ENCODE measurements at places on chromosomes 1 and 21.

DNA sequence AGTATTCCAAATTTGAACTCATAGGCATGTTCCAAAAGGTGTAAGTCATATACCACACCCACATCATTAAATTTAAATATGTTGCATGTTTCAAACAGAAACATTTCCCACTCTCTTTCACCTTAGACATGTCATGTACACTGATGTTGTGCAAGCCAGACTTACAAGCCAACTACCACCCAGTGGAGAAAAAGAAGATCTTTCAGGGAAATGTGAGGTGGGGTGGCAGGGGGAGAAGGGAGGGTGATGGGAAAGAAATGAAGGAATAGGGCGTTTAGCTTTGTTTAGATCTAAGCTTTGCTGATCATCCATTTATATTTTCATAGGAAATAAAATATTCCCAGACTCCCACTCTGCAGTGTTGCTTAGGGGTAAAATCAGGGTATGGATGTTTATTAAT is 1.6 kb downstream of the NEGR1 start:
- DNase-seq: no peak

DNA sequence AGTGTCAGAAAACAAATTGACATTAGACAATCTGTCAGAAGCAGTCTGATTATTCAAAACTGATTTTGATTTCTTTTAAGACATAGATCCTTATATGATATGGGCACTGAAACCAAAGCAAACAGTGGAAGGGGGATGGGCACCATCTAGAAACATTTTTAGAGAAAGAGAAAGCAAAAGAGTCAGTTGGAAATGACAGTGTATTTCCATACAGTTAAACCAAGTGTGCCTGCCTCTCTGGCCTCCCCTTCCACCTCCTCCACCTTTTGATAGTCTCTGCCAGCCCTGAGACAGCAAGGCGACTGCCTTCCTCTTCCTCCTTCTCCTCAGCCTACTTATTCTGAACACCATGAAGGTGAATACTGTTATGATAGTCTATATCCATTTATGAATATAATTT is 949.7 kb downstream of the AMY1C start:
- no peak for DNase-seq

DNA sequence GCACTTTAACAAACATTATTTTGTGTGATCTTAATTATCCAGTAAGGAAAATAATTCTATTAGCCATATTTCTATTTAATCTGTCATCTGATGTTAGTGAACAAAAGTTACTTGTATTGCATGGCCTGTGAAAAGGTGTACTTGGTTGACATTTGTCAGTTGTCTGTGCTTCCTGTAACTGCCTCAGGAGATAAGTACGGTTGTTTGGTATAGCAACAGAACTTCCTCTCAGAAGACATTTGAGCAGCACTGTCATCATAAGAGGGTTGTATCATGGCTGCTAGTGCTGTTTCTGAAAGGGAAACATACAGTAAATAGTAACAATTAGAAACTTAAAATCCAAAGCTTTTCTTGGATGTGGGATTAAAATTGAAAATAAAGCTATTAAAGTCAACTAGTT is 3.4 kb downstream of the BLZF1 start:
- no peak for DNase-seq

DNA sequence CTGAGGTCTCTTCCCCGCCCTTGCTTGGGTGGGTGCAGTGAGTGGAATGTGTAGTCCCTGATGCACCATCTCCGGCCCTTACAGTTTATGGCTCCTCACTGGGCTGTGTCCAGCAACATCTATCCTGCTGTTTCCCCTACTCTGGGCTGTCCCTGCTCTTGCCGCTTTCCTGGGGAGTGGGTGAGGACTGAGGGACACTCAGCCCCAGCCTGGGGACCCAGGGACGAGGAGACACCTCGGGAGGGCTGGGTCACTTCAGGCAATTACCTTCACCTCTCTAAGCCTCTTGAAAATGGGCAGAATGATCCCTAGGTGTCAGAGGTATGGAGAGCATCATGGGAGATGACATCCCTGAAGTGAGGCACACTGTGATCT is 13.6 kb upstream of the LRP8 start:
- DNase-seq: no peak

DNA sequence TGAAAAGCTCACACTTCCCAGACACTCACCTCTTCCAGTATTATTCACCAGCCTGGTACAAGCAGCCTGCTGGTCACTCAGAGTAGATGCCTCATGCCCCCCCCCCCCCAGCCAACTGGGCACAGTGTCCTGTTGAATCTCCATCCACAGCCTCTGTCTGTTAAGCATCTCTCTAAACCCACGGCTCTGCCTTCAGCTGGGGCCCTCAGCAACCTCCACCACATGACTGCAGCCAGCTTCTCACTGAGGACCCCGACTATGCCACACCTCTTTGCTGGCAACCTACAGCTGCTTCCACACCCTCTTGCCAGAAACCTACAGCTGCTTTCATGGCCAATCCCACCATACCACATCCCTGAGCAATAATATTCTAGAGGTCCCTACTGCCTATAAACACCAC is 113.1 kb downstream of the RHOU start:
- no peak for DNase-seq

GRCh38 chr21:46078322-46078977 is 19.5 kb upstream of the COL6A2 start:
- no peak for DNase-seq

DNA sequence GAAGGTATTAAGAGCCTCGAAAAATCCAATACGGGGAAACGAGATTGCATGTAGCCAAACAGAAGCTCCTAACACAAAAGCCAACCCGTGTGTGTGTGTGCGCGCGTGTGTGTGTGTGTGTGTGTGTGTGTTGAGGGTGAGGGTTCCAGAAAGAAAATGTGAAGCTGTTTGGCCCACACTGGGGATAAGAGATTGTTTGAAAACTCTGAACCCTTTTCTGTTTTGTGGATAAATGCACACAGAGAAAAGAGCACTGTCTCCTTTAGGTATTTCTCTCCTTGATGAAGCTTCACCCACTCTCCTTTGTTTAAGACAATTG is 1.9 kb downstream of the WLS start:
- DNase-seq: no peak

- no peak for DNase-seq
Observed at GRCh38 chr1:19484338-19484797, 971 bp downstream of the CAPZB start.

GRCh38 chr1:173661763-173662162 is 7.9 kb downstream of the ANKRD45 start:
- no peak for DNase-seq

- DNase-seq: no peak
Observed at GRCh38 chr1:173408886-173409285, 68.2 kb upstream of the PRDX6 start.

DNA sequence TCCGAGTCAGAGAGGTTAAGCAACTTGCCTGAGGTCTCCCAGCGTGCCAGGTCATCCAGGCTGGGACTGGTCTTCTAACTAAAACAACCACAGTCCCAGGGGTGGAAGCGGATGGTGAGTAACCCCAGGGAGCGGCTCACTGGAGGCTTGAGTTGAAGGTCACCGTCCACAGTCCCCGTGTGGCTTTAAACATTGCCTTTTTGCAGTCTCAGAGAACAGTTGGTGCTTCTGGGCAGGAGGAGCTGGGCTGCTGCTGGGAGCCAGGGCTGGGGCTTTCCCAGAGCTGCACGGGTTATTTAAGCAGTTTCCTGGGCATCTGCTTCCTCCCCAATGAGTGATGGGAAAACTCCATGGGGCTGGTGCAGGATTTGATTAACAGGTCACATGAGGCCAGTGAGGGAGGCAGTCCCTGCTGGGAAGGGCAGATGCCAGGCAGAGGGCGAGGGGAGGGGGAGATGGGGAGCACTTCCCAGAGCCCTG is 12.3 kb downstream of the ARHGEF10L start:
- DNase-seq: no peak

DNA sequence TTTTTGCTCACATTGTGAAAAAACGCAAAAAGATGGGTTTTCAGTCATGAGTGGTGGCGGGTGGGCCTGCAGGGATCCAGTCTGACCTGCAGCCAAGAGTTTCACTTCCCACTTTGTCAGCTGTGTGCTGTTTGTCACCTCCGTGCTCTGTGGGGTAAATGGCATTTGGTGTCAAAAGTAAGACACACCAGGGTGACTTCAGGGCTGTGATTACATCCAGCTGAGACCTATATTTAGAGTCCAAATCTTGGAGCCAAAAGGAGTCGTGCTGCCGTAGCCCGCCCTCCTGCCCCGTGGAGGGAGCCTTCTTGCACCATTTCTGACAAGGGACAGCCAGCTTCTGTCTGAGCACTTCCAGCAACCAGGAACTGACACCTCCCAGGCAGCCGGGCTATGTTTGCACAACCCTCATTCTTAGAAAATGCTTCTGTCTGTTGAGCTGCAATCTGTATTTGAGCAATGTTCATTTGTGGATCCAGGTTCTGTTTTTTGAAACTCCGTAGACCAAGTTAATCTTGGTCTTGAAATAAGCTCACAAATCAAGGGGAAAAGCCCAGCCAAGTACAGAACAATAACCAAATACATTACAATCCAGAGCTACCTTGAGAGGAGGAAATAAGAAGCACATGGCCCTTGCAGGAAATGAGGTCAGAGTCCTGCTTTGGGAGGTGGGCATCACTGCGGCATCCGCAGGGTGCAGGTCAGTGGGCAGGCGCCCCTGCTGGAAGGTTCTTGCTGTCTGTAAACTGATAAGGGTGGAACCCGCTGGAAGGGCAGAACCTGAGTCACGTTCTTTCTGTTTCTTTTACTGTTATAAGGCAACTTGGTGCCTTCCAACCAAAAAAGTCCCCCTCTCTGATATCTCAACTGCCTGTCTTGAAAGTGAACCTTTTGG is 14.4 kb downstream of the ABCG1 start:
- no peak for DNase-seq

DNA sequence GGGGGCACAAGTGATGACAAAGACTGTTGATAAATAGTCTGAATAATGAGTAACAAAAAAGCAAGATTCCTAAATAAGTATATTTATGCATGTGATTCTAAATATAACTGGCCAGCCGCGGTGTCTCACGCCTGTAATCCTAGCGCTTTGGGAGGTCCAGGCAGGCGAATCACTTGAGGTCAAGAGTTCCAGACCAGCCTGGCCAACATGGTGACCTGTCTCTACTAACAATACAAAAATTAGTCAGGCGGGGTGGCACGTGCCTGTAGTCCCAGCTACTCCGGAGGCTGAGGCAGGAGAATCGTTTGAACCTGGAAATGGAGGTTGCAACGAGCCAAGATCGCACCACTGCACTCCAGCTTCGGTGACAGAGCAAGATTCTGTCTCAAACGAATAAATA is 161.5 kb downstream of the TOMM20 start:
- no peak for DNase-seq

- no peak for DNase-seq
Observed at GRCh38 chr1:117697220-117697781, 91.5 kb downstream of the TENT5C start.

- DNase-seq: no peak
Observed at GRCh38 chr1:162094271-162094670, 24.8 kb downstream of the NOS1AP start.

DNA sequence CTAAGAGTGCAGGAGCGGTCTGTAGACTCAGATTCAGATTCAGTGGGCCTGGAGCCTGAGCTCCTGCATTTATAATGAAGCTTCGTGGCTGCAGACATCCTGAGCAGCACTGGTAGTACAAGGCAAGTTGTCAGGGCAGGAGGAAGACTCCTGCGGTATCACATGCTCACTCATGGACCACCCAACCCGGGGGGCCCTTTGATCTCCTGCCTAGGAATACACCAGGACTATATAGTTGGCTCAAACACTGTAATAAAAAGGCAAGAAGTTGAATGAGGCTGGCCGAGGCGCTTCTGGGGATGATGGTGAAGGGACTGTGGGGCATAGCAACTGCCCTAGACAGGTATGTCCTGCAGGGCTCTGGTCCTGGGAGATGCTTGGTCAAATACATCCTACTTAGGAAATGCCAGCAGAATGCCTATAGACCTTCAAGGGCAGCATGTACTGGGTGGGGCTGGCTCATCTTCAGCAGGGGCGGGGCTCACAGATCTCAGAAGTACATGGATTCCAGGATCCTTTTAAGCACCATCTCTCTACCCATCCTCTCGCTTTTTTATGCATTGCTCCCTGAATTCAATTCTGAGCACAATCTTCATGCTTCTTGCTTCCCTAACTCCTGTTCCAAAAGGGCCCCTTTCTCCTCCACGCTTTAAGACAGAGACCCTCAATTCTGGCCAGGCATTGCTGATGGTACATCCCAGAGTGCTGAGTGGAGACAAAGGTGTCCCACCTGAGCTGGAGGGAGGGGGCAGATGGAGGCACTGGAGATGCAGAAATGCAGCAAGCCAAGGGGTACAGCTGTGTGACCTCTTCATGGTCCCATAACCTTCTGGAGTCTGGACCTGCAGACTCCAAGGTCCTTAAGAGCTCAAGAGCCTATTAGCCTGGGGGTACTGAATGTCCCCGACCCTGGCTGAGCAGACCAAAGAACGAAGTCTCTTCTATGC is 2.1 kb upstream of the RAP1GAP start:
- no peak for DNase-seq

DNA sequence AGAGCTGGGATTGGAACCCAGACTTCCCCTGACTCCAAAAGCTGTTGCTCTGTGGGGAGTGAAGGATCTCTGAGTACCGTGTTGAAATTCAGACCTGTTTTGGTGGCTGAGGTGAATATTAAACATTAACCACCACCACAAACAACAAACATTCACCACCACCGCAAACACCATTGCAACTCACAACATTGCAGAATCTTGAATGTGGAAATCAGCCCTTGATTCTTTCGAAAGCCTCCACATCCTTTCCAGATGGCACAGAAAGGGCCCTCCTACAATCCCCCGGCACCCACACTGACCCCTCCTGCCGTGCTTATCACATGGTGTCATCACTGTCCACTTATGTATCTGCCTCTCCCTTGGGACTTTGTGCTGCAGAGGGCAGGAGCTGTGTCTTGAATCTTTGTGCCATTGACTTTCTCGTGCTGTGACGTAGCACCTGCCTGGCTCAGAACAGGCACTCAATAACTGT is 1.4 kb downstream of the CDA start:
- DNase-seq: no peak

DNA sequence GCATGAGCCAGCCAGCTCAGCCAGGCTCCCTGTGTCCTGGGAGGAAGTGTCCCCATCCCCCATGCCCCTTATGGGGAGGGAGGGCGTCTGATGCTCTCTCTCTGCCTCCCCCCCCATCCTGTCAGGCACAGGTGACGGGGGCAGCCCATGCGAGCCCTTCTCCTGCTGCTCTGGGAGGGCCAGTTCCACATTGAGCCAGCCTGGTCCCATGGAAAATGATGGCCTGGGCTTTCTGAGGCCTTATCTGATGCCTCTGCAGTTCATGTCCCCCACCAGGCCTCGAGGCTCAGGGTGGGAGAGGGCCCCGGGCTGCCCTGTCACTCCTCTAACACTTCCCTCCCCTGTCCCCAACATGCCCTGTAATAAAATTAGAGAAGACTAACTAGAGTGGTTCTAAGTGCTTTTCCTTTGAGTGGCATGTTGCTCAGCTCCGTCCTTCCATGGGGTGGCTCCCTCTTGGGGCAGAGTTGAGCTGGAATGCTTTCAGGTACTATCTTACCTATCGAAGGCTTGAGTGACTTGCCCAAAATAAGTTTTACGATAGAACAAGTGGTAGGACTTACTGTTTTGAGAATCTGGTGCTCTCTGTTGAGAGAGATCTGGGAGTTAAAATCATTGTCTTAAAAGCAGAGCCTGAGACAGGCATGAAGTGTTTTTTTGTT is 1.8 kb upstream of the MTFR1L start:
- DNase-seq: peak; percentile 20

GRCh38 chr1:155228096-155228427 is 19.6 kb downstream of the MTX1 start:
- DNase-seq: no peak

Measured in NCI-H1105 treated with DMSO at 0.1 percent for 48 hours (cell line).